ENCODE measurements at places on chromosomes 4 and X.

DNA sequence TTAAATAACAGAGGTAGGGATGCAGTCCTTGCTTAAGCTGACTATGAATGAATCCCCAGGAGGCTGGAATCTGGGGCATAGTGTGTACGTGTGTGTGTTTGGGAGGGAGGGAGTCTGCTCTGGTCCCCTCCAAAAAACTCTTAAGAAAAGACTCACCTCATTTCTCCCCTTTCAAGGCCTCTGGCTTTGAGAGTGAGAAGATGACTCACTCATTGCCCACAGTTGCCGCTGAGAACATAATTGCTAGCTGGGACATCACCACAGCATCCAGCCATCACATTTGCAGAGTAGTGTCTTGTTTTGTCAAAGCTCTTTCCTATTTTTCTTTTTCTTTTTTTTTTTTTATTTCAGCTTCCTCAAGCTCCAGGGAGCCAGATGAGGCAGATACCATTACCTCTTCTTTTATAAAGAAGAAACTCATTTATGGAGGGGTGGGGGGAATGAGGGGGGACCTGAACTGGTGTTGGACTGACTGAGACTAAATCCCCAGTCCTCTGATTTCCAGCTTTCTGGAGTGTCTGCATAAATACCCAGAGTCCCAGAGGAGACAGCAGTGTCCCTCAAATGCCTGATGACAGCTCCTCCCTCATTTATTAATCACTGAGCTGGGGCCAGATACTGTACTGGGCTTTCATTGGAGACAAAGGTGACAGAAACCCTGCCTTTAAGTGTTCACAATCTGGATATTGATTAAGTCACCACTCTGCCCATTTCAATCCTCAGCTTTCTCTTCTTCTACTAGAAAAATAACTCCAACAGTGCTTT lies 61.9 kb upstream of the LAS1L start:
- DNase-seq: no peak

- no peak for DNase-seq
Observed at GRCh38 chr4:6695660-6696610, 2.3 kb downstream of the S100P start.

DNA sequence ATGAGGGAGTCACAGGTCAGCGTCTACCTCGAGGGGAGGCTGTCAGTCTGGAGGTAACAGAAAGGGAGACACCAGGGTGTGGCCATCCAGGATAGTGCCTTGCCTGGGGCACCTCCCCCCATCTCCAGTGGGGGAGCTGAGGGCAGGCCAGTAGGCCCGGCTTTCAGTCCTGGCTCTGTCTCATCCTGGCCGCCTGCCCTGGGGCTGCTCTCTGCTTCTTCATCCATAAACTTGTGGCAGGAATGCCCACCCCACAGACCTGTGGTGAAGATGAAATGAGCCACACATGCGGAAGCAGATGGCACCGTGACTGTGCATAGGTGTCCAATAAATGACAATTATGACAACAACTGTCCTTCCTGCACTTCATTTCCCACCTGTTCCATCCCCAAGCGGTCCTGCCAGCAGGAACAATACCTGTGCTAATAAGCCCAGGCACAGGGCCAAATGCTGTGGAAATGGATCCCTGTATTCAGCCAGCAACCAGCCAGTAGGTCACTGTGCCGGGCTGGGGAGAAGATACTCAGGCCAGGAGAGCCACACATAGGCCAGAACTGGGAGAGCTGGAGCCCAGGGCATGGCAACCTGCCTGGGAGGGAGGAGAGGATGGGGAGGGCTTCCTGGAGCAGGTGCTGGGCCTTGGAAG lies 30.2 kb downstream of the TRO start:
- no peak for DNase-seq

DNA sequence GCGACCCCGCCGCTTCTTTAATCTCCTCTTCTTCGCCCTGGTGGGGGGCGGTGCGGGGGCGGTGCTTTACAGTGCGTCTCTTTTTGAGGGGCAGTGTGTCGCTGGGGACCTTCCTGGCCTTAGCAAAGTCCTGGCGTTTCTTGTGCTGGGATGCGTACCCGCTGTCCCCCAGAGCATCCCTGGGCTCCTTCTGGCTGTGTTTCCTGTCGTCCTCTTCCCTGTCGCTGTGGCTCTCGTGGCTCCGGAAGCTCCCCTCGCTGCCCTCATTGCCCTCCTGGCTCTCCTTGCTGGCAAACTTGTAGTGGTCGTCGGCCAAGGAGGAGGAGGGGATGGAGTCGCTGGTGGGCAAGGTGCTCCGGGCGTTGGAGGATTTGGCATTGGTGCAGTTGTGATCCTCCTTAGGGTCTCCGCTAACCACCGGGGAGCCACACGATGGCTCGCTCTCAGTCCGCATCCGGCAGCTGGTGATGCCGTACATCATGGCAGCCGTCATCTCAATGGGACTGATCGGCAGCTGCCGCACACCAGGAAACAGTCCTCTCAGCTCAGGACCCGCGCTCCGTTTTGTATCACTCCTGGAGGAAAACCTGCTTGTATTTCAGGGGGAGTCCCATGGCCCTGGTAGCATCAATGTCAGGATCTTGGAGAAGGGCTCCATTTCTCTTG lies 30.4 kb upstream of the TMSB15A start:
- no peak for DNase-seq

DNA sequence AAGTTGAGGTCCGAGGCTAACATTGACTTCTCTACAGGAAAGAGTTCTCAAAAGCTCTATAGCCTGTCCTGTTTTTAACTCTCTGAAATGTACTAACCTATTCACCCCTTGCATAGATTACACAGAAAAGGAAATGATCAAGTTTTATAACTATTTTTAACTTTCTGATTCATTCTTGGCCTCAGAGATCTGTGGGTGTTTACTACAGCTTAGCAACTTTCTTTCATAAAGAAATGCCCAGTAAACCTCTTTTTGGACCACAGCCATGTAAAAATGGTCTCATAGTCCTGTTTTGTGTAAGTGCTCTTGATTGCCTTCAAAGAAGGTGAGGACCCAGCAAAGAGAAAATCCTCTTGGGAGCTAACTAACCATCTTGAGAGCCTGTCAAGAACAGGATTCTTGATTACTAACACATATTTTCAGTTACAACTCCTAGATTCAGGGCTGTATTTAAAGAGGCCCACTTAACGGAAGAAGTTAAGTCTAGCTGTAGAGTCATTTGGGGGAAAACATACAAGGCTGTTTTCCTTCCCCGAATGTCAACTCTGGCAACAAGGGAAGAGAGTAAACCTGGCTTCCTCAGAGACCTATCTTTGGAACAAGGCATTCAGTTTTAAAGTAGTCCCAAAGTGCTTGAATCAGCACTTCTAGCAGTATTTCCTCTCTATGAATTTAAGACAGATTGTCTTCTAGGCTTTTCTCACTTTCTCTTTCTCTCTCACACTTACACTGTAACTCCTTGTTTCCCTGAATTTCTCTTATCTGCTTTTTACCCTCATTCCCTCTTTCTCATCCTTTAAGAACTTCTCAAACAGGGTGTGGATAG lies 78.2 kb downstream of the IL21 start:
- DNase-seq: no peak

DNA sequence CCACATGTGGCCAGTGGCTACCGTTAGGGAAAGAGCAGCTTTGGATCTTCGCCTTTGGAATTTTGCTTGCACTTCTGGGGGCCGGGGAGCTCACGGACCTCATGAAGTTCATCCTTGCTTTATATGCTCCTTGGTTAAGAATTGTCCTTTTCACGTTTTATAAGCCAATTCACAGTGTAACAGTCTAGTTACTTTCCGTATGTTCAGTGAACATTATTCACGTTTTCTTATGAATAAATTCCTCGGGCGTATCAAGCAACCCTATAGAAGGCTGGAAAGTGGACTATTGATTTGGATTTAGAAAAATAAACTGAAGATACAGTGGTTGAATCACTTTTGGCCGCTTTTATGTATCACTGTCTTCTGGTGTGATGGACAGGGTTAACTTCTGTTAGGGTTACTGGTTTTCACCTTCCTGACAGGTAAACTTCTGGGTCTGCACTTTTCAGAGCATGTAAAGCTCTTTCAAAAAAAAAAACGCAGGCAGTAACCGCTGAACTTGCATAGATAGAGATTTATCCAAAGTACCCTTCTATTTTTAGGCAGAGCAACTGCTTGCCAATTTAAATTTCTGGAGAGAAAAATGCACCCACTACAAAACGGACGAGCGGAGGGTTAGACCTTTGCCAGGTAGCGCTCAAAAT lies 569 bp upstream of the PDLIM5 start:
- DNase-seq: no peak

DNA sequence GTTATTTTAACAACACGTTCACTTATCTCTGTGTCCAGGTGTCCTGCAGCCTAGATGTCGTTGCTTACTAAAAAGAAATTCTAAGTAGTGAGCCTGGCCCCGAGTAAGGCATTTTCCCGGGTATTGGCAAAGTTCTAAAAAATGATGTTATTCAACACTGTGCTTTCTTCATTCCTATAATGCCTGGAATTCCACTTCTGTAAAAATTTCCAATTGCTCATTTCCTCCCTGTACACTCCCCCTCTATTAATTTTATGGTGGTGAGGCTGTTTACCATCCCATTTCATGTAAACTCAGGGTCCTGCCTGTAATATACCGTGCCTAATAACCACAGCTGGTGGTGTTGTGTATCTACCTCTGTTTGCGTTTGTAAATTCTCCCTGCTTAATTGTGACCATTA lies 14.2 kb downstream of the BST1 start:
- no peak for DNase-seq

GRCh38 chr4:21722157-21722839 lies 226.3 kb downstream of the KCNIP4 start:
- DNase-seq: no peak

DNA sequence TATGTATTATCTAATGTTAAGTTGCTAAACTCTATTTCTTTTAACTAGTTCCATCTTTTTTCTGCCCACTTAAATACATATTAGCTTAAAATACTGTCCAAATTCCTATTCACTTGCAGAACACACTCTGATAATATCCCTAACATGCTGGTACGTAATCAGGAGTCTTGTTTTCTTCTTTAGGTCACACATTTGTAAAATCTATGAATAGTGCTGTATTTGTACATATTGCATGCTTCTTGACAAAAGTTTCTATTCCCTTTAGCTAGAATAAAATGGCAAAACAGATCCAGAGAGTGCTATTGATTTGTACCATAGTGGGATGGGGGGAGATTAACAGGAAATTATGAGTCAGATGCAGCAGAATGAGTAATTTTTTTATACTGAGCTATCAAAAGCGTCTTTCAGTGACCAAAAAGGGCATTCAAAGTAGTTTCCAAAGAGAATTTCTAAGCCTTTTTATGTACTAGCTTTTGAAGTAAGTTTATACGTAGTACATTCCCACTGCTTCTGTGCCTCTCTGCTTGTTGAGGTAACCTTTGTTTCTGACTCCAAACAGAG lies 126.5 kb downstream of the PTPN13 start:
- no peak for DNase-seq

DNA sequence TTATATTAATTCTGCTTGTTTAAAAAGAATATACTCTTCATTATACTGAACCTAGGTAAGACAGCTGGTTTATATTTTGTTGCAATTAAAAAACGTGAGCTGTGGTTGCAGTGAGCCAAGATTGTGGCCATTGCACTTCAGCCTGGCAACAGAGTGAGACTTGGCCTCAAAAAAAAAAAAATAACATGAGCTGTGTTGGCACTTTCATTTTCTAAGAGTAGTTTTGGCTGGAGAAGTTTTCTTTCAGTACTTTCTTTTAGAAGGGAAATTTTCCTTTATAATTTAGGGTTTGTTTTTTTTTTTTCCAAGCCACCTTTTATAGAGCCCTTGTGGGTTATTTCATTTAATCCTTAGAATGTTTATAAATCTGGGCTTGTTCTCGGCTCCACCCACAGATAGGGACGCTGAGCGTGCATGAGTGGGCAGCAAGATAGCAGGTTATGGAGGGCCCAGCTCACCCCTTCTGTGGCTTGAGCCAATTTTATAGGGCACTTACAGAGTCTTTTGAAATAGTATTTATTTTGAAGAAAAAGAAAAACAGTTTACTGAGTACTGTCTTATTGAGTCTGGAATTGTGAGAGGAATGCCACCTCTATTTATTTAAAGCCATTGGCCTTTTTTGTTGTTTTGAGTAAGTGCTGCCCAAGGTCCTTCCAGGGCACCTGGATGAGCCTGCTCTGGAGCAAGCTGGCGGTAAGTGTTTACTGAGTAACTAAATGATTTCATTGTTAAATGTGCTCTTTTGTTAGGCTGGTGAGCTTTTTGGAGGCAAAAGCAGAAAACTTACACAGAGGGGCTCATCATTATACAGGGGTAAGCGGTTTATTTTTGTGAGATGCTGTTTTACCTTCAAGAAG lies 60.9 kb downstream of the HTT start:
- no peak for DNase-seq

DNA sequence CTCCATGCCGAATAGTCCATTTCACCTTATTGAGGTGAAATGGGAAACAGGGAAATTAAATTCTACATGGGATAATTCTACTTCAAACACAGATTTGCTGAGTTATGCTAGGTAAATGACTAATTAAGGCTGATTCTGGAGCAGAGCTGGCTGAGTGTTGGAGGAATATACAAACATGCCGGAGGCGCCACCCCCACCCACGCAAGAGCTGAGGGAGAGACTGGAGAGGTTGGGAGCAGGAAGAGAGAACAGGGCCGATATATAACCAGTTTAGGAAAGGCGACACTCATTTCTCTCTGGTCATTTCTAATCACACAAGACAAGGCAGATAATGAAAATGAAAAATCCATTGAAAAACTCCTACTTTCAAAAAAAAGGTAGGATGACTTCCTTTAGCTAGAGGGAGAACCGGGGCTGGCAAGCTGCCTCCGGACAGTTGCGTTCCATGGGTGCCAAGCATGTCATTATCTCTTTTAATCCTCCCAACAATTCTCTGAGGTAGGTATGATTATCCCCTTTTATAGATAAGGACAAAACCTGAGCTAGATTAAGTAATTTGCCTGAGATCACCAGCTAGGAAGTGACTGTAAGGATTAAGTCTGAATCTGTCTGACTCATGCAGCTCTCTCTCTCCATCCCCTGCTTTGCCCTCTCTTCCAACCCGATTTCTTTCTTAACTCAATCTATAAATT lies 27.6 kb upstream of the CFAP299 start:
- peak; percentile 56 for DNase-seq

GRCh38 chrX:111349101-111349500 lies 62.9 kb downstream of the DCX start:
- no peak for DNase-seq

- DNase-seq: no peak
Observed at GRCh38 chr4:13525606-13526281, 18.6 kb downstream of the NKX3-2 start.

GRCh38 chr4:70505151-70505748 lies 13.1 kb upstream of the AMTN start:
- peak; percentile 25 for DNase-seq

GRCh38 chr4:55499495-55499894 lies 47.2 kb downstream of the CLOCK start:
- DNase-seq: no peak

All from HAP-1 (cell line).